GM13976 (cell line): ENCODE measurements at places on chromosomes 2 and 18.

DNA sequence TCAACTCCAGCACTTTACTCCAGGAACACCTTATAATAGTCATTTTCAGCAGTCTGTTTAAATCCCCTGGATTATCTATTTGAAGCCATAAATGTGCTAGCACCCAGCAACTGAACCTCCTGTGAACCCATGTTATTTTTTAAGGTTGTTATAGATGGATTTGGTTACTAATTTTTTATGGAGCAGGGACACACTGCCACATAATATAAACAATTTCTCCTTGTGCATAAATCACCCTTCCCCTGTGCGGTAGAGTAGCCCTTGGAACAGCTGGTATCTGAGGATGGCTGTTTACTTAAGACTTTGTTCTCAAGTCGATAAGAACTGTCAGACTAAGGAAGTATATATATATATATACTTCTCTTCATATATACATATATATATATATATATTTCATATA, 367.4 kb downstream of the EPHA4 start:
- no peak for DNase-seq

DNA sequence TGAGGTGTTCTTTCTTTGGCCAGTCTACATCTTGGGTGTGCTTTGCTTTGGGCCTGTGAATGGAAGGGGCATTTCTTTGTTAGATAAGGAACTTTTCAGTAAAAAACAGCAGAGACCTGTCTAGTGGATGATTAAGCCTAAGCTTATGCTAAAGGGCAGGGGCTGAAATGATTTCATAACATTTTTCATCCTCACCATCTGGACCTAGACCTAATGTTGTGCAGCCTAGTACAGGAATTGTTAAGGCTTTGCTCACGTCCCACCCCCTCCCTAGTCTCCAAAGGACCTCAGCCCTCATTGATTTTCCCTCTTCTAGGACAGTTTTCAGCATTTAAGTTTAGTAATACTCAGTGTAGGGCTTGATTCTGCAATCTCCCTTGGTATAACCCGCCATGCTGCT, 111.8 kb downstream of the PRKCE start:
- no peak for DNase-seq

- DNase-seq = no peak
Observed at GRCh38 chr2:122469147-122469546, 713.7 kb downstream of the TSN start.

DNA sequence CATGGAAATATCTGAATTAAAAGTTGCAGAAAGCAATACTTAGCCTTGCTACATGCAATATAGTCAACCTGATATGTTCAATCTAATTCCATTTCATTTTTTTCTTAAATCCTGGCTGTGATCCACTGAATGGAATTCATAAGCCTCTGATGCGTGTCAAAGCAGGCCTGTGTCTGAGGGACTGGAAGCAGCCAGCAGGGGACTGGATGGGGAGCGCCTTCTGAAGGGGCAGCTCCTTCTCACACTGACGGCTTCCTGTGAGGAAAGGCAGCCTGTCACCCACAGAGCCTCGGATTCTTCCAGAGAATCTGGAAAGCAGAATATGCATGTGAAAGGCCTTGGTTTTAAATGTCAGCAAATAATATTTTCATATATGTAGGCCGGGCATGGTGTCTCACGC, 73.5 kb downstream of the KCNF1 start:
- DNase-seq = no peak

DNA sequence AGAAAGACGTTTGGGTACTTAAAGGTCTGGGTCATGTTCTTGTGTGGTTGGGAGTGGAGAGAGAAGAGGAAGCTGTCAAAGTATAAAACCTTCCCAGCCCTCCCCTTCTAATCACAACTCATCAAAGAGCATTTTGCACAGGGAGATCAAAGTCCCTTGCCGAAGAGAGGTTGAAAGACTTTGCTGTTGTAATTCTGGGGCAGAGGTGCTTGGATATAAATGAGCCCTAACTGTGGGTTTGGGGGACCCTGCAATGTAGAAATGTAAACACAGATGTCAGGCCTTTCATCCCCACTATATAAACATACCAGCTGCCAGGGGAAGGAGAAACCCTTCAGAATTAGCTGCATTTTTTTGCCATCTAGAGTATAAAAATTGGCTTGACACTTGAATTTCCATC, 182.1 kb downstream of the ETAA1 start:
- DNase-seq = no peak

- no peak for DNase-seq
Observed at GRCh38 chr18:24878289-24878688, 417.9 kb downstream of the HRH4 start.

DNA sequence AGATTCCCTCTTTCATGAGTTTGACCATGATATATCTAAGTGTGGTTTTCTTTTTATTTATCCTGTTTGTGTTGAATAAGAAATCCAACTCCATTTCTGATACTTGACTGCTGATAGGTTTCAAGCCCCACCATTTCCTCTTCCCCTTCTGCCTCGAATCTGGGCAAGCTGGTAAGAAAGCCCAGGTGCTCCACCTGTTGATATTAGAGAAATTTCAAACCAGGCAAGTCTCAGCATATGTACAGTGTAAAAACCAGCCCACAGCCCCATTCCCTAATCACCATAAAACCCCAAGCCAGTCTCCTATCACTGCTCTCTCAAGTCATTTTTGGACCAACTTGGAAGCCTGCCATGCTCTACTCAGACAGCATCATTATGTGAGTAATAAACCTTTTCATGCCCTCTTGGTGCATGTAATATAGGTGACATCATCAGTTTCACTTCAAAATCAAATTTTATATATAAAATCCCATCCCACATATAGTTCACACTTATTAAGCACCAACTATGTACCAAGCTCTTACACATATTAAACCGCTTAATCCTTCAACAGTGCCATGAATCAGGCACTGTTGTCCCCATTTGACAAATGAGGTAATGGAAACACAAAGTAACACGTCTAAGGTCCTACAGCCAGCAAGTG, 46.6 kb downstream of the SMAD2 start:
- no peak for DNase-seq

DNA sequence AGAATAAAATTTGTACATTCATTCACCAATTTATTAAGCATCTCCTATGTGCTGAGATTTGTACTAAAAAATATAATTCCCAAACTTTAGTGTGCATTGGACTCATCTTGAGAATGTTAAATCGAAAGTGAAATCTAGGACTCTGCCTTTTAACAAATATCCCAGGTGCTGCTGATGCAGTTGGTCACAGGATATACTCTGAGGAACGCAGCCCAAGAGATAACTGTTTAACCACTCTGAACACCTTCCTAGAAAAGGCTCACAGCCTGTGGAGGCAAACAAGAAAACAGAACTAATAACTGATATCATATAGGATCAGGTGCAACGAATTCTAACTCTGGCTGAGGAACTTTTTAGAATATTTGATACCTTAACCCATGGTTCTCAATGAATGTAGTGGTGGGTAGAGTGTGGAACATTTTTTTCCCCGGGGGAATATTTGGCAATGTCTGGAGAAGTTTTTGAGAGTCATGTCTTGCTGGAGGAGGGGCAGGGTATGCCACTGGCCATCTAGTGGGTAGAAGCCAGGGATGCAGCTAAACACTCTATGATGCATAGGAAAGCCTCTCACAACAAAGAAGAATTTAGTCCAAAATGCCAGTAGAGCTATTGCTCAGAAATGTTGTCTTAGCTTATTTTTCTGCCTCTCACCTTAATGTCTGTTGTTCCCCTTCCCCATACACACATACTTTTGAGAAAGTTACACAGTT, 96.5 kb downstream of the EHBP1 start:
- no peak for DNase-seq

DNA sequence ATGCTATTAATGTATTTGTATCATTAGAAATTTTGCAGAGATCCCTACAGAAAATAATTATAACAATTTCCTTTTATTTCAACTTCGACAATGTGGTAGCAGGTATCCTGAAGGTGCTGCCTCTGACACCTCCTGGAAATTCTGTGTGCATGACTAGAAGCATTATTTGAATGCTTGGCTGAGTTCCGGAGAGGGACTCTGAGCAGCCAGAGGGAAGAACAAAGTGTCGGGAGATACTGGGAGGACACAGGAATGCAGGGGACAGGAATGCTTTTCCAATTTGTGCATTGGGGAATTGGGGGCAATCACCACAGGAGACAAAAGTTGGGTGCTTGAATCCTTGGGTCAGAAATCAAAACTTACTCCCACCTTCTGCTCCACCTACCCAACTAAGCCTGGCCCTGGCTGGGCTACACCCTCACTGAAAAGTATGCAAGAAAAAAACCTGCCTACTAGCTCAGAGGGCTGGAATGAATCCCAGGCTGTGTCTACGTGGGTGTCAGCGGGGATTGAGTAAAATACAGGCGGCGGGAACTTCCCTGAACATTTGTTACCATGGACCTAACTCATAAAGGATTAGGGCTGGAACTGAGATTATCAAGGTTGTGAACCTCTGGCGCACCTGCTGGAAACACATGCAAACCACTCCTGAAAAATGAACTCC, 299.3 kb downstream of the SOX11 start:
- no peak for DNase-seq

GRCh38 chr2:86703704-86704361, 16.3 kb upstream of the RMND5A start:
- no peak for DNase-seq

DNA sequence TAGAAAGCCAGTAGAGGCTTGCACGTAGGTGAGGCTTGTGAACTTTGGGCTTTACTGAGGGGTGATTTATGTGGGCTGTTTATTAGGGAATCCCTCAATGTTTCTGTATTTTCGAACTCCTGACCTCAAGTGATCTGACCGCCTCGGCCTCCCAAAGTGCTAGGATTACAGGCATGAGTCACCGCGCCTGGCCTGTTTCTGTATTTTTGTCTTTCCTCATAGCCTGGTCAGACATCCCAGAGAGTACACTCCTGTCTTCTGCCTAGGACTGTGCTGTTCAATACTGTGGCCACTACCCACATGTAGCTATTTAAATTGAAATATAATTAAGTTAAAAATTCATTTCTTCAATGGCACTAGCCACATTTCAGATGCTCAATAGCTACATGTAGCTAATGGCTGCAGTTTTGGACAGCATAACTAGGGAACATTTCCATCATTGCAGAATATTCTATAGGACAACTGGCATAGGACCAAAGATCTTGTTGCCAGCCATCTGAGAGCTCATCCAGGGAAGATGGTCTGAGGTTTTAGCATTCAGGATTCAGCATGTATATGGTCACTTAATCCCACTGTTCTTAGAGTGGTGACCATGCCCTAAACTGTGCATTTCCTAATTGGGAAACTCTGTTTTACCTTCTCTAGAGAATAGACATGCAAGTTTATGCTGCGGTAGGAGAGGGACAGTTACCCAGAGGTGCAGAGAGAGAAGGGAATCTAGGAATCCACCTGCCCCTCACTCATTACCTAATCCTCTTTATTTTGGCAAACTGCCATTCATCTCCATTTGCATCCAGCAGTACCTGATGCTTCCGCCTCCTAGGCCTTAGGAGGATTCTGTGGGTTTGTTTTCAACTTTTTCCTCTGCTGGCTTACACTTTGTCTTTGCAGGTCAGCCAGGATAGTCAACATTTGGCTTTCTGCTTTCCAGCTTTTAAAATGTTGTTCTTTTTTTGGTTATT, 64.4 kb downstream of the LCLAT1 start:
- DNase-seq = no peak

DNA sequence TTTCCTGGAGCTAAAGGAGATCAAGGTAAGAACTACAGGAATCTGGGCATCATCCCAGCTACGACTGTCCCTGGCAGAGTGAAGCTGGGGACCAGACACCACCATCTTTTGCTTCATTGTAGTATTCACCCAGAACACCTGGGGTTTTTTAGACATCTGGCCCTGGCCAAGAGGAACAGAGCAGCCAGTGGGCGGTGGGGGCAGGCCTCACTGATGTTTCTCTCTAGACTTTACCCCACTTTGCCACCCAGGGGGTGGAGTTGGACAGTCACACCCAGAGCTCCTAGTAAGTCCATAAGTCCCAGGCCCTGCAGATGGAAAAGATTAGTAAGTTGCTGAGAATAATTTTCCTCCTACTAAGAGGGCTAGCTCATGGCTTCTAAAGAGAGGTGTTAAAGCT, 39.6 kb downstream of the MARCO start:
- no peak for DNase-seq

DNA sequence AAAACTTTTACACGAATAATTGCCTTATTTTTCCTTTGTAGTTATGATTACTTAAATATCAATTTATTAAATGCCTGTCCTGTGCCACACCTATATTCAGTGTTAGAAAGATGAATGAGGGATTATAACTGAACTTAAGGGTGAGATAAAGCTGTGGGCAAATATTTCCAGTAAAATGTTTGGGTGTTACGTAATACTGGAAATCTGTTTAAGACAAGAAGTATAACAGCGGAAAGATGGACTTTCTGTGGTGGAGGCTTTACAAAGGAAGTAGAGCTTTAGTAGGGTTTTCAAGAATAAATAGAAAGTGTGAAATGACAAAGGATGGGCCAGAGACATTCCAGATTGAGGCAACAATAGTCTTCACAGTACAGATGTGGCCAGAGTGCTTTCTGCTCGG, 927.0 kb downstream of the DPP10 start:
- DNase-seq = no peak

GRCh38 chr2:73268830-73269685, 15.2 kb downstream of the FBXO41 start:
- peak; percentile 91 for DNase-seq

- DNase-seq = no peak
Observed at GRCh38 chr18:5903386-5903785, 8.1 kb upstream of the TMEM200C start.

GRCh38 chr2:227455200-227455599, 16.8 kb upstream of the AGFG1 start:
- DNase-seq = no peak

- DNase-seq = no peak
Observed at GRCh38 chr2:15642011-15642814, 50.5 kb downstream of the DDX1 start.

DNA sequence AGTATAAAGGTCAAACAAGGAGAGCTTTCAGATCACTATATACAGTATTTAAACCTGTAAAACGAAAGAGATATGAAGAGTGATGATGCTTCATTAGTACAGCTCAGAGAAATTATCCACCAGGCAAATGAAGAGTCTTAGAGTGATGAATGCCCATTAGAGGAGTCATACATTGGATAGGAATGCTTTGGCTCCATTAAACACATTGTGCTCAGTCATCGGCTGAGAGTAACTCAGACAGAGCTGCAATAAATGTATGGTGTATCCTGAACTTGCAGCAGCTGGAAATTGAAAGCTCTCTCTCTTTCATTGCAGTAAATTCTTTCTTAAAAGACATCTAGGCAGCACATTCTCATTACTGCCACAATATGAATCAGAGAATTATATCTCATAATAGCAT, 340.8 kb upstream of the SPHKAP start:
- no peak for DNase-seq

- no peak for DNase-seq
Observed at GRCh38 chr2:121160366-121160765, 124.6 kb downstream of the TFCP2L1 start.

DNA sequence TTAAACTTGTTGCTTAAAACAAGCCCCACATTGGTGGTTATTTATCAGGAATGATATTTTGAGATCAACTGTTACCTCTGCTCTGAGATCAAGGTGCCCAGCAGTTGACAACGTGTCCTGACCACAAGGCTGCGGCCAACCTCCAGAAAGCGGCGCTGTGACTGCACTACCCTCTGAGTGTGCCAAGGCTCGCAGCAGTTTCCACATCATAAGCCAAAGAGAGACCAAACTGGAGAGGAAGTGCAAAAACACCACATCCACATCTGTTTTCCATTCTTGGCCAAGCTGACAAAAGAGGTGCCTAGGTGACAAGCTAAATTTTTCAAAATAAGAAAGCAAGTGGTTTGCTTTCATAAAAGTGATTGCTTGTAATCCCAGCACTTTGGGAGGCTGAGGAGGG, 410.8 kb upstream of the POU3F3 start:
- no peak for DNase-seq
